Stimulated activated naive CD4-positive, alpha-beta T cell (primary cell): ENCODE measurements at places on chromosomes 11 and 22.

DNA sequence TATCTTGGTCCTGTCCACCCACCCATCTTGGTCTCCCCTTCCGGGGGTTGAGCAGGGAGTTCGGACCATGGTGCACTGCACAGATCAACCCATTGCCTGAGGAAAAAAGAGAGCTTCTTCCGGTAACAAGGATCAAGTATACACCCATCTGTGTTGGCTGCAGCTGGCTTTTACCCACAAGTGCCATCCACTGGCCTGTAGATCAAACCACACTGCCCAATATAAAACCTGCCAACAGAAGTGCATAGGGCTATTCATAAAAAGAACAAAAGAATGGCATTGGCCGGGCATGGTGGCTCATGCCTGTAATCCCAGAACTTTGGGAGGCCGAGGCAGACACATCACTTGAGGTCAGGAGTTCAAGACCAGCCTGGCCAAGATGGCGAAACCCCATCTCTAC, 94.5 kb downstream of the ZC3H12C start:
- DNase-seq, result no peak

GRCh38 chr11:36365907-36366306, 69.8 kb downstream of the PRR5L start:
- DNase-seq, result no peak

GRCh38 chr22:43127166-43127908, 15.9 kb downstream of the MCAT start:
- no peak for DNase-seq

DNA sequence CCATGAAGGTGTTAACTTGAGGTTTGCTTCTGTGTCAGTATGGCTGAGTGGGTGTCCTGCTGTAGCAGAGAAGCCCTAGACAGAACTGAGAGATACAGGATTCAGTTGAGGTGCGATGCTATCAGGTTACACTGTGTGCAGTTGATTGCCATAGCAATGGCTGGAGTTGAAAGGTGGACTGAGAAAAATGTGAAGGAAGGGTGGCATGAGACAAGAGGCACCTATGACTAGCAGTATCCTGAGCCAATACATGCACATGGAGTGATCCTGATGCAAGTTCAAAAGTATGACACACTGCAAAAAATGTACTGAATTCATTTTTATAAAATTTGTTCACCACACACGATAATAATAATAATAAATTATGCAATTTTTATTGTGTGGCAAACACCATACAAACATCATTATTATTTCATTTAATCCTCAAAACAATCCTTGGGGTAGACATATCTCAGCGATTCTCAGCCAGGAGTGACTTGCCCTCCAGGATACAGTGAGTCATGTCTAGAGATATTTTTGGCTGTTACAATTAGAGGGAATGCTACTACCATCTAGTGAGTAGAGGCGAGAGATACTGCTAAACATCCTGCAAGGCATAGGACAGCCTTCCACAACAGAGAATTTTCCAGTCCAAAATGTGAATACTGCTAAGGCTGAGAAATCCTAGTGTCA, 3.9 kb upstream of the PIWIL4 start:
- DNase-seq, result no peak

- DNase-seq, result no peak
These were observed 24.5 kb upstream of the RAB1B start for GRCh38 chr11:66243782-66244535.

DNA sequence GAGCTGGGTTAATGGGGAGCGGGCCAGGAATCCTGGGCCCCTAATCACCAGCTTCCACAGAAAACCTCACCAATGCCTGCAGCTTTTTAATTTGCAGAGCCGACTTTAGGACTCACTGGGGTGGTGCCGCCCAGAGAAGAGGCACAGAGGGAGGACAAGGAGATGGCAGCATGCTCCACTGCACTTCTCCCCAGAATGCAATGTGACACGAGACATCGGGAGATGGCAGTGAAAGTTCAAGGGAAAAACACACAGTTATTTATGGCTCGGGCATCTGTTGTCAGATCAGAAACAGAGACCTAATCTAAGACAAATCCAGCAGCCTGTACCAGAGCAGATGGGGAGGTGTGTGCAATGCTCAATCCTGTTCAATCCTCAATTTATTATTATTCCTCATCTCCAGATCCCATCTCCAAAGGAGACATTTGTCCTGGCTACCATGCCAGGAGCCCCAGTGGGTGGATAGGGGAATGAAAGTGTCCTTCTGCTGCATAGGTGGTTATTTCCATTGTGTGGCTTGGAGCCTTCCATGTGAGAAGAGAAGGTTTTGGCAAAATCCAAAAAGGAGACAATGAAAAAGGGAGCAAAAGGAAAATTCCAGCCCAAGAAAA, 250.0 kb downstream of the NXPE2 start:
- no peak for DNase-seq

- no peak for DNase-seq
These were observed 35.3 kb downstream of the IGF2 start for GRCh38 chr11:2103668-2104523.

DNA sequence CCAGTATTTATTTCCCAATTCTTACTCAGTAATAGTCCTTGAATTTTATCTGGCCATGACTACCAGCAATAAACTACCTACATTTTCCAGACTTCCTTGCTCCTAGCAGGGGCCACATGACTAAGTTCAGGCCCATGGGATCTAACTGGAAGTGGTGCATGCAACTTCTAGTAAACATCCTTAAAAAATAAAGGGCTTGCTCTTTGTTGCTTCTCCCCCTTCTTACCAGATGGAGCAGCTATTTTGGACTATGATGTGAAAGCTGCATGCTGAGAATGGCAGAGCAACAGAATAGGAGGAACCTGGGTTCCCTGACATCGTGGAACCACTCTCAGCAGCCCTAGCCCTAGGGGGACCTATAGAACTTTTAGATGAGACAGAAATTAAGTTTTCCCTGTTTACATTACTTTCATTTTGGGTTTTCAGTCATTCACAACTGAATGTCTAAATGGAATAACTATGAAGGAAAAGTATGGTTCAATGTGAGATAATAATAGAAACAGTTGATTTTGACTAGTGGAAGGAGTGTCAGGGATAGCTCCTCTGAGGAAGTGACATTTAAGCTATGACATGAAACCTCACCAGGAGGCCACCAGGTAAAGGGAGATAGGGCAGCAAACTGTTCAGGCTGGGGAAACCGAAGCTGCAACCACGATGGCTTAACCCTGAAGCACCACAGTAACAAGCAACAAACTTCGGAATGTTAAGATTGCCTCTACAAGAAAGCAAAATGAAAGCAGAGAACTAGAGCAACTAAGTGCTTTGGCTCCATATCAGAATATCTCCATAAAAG, 48.9 kb downstream of the PHF21A start:
- DNase-seq, result no peak

DNA sequence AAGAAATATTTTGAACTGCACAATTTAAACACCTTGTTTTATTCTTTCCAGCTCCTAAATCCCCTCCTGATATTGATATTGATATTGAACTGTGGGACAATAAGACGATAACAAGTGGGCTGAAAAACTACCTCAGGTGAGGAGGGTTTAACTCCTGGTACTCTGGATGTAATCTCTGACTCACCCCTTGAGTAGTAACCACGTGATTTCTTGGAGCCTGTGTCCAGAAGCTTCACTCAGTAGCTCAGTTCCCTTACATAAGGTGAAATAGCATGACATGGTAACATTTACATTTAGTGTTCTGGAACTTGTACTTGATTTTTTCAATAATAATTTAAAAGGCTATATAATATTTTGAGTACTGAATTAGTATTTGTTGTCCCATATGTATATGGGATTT, 168.0 kb downstream of the PGR start:
- no peak for DNase-seq

GRCh38 chr11:87954476-87954875, 220.8 kb downstream of the RAB38 start:
- no peak for DNase-seq

GRCh38 chr22:30685178-30685577, 9.5 kb upstream of the OSBP2 start:
- DNase-seq, result no peak

DNA sequence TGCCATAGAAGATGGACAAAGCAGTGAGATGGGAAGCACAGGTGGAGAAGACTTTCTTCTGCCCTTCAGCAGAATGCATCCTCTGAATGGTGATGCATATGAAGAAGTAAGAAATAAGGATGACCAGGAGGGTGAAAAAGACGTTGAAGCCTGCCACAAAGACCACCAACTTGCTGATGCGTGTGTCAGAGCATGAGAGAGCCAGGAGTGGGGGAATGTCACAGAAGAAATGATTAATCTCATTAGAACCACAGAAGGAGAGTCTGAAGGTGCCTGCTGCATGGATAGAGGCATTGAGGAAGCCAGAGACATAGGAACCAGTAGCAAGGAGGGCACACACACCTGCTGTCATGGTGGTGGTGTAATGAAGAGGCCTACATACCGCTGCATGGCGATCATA, 550 bp downstream of the OR5B21 start:
- no peak for DNase-seq

DNA sequence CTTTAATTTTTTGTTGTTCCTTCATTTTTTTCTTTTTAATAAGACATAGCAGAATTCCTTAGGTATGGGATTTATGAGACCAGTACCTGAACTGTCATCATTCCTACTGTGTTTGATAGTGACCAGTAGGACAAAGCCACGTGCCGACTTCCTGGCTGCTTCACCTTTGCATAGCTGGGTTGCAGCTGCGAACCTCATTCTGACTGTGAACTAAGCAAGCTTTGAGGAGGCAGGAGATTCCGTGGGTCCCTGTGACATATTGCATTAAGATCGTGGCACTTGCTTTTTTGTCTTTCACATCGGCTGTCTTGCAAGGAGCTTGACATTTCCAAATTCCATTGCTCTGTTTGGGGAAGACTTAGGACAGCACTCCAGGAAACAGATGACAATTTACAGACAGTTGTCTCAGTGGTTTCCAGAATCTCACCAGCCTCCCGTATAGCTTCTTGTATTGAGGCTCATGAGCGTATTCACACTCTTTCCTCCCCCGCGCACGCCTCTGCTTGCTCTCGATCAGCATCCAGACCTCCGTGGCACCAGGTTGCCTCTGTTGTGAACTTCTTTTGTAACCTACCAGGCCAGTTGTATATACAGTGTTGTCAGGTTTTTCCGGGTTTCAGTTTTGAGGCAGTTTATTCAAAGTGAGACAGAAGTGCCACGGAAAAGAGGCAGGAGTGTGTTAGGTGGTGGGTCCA, 101.7 kb downstream of the CWC15 start:
- no peak for DNase-seq

DNA sequence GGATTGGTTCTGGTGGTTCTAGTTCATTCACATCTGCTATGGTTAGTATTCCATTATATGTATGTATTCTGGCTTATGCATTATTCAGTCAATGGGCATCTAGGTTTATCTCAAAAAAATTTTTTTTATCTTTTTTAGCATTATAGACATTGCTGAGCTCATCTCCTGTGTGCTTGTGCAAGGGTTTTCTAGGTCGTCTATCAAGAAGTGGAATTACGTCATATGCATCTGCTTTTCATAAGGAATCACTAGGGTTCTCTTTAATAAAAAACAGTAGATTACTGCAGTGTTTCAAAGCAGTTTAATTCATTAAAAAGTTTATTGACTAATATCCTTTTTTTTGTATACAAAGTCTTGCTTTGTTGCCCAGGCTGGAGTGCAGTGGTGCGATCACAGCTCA, 21.3 kb downstream of the TBC1D22A start:
- no peak for DNase-seq

GRCh38 chr11:69922015-69922595, 102.9 kb upstream of the FGF3 start:
- DNase-seq, result no peak

DNA sequence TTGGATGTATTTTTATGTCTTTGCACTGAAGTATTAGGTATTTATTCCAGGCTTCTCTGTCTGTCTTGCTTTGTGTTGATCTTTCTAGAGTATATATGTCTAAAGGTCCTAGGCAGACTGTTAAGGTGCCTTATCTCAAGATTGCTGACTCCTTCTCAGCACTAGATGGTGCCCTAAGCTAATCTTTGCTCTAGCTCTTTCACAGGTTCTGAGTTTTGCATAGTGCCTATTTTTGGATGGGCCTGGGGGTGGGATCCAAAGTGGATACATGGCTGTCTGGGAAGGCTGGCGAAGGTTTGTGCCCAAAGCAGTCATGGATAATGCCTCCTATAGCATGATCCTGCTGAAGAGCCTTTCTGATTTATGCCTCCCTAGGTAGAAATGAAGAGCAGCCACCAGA, 154.9 kb downstream of the TRPC6 start:
- DNase-seq, result no peak

GRCh38 chr22:44483878-44484277, 14.2 kb downstream of the RTL6 start:
- no peak for DNase-seq

- DNase-seq, result no peak
These were observed 33.5 kb downstream of the LIF start for GRCh38 chr22:30212996-30213441.

DNA sequence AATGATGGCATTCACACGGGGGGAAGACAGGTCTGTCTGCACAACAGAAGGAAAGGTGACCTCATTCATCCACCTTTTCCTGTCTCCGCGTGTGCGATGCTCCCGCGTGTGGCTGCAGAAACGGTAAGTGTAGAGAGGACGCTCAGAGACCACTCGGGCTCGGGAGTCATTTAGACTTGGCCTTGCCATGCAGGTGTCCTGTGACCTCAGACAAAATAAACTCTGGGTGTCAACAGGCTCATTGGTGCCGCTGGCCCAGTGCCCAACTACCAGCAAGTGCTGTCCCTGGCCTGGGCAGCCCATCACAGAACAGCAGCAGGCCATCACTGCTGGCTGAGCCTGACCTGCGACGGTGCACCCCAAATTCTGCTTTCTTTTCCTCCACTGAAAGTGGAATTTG, 48.1 kb upstream of the ARFGAP3 start:
- no peak for DNase-seq

GRCh38 chr11:93329936-93330445, 551 bp upstream of the DEUP1 start:
- no peak for DNase-seq

- no peak for DNase-seq
These were observed 116.6 kb upstream of the TOP3B start for GRCh38 chr22:22099194-22099486.

GRCh38 chr11:119380827-119381180, 686 bp downstream of the USP2 start:
- no peak for DNase-seq

- DNase-seq, result no peak
These were observed 681.3 kb downstream of the NTM start for GRCh38 chr11:132051704-132052103.

DNA sequence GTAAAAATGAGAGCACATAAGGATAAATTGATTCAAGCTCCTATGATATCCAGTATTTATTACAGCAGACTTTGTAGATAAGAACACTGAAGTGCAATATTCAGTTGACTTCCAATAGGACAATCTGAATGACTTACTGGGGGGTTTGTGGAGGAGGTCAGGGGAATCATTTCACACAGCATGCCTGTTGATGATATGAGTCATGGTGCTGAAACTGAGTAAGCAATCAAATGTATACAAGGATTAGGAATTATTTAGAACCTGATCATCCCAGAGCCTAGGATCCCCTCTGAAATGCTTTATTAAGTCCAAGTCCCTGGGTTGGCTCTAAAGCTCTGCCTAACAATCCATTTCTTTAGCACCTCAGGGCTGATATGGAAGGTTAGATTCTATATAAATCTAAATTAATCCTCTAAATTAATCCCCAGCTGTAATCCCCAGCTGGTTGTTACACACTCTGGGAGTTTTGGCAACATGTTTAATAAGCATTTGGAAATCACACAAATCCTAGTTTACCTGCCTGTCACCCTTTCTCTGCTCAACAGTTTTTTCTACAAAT, 326.4 kb downstream of the GUCY1A2 start:
- no peak for DNase-seq

GRCh38 chr11:17596310-17596669, 49.2 kb downstream of the OTOG start:
- no peak for DNase-seq
